ENCODE measurements at places on chromosomes 16 and 17.

DNA sequence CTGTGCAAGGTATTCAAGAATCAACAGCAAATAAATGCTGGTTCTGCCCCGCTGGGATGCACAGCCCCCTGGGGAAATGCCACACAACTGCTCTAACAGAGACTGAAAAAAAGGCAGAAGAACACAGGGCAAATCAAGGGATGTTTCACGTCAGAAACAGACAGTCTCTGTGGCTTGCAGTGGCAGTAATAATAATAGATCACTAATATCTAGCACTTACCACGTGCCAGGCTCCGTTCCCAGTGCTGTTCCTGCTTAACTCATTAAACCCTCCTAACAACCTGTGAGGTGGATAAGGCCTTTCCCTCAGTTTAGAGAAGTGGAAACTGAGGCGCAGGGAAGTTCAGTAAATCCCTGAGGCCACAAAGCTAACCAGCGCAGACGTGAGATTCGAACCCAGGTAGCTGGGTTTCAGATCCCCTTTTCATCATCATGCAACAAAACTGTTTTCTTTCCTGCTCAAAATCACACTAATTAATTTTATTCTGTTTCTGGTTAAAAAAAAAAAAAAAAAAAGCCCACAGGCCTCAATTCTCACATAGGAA is 36.7 kb downstream of the ARHGAP17 start:
- DNase-seq = no peak

DNA sequence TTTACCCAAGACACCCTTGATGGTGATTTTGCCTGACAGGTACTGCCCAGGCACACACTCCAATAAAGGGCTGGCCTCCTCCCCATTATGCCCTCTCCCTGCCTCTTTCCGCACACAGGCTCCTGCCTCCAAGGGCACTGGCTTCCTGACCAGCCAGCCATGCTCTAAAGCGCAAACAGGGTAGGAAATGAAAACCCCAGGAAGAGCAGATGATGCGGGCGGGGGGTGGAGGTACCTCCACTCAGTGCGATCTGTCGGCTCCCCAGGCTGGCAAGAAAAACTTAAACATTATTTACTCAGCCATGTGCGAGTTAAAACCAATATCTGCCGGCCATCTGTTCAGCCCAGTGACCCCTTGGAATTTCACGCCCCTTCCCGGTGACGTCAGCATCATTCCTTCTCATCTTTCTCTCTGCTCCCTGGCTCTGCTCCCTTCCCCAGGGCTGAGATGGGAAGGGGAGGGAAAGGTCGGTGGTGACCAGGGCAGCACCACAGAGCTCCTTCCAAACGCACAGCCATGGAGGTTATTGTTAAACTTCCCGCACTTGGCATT is 262.5 kb downstream of the CBLN1 start:
- DNase-seq = no peak

DNA sequence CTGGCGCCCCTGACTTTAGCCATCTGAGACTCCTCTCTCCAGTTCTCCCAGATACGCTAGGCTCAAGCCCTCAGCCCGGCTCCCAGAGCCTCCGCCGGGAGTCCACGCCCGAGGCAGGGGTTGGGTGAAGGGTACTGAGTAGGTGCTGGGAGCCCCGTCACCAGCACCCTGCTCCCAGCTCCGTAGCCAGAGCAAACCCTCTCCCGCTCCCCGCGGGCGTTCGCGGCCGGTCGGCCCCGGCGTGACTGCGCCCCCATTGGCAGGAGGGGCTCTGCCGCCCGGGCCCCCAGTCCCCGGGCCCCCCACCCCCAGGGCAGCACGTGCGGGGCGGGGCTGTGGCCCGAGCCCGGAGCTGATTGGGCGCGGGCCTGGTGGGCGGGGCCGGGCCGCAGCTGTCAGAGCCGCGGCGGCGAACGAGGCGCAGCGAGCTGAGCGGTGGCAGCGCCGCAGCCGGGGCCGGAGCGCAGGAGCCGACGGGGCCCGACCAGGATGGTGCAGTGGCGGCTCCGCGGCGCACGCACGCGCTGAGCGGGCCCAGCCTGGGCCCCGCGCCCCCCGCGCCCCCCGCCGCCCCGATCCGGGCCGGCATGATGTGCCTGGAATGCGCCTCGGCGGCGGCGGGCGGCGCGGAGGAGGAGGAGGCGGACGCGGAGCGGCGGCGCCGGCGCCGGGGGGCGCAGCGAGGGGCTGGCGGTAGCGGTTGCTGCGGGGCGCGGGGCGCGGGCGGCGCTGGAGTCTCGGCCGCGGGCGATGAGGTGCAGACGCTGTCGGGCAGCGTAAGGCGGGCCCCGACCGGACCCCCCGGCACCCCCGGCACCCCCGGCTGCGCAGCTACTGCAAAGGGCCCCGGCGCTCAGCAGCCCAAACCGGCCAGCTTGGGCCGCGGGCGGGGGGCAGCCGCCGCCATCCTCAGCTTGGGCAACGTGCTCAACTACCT is at the start of gene SPNS2:
SPNS2 (plus strand) TSS at position 421 of the 937 bp plus-strand sequence; CDS start at position 588, 167 bp downstream.
- DNase-seq = no peak

- DNase-seq = no peak
These were observed 54.8 kb downstream of the N4BP1 start for GRCh38 chr16:48555155-48555554.

GRCh38 chr17:28812748-28813377 is 29.7 kb downstream of the FAM222B start:
- DNase-seq = peak; percentile 31

GRCh38 chr16:19595043-19595767 is 39.7 kb downstream of the VPS35L start:
- no peak for DNase-seq

GRCh38 chr17:82890339-82890730 is 50.5 kb upstream of the ZNF750 start:
- DNase-seq = no peak

DNA sequence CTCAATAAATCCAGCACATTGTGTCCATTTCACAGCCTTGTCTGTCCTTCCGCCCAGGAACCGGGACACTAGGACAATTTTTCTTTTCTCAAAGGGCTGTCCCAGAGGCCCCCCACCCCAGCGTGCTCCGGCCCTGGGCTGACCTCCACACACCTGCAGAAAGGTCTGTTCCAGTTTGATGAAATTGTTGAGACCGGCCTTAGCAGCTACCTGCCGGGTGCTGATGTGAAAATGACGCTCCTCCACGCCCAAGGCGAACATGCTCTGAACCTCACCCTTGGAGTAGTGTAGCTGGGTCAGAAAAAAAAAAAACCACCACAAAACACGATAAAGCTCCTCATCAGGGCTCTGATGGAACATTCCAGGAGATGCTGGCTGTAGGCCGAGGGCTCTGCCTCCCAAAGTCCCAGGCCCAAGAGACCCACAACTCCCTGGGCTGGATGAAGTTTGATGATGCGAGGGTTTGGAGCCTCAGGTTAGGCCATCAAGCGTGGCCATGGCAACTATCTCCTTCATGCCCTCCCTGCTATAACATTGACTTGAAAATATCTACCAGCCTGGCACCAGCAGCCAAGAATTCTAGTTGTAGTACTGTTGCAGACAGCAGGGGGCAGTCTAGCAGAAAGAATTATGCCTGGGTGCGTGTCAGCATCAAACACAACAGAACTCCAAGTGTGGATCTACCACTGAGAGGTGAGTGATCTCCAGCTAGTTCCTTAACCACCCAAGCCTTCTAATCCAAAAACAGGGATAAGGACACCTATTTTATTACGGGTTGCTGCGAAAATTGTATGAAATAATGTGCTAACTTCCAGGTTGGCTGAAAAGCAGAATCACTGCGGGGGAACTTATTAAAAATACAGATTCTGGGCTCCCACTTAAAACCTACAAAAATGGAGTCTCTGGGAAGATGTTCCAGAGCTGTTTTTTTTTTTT is 62.1 kb downstream of the RMI2 start:
- DNase-seq = peak; percentile 53

GRCh38 chr16:67040166-67040565 is 11.2 kb downstream of the CBFB start:
- DNase-seq = no peak

DNA sequence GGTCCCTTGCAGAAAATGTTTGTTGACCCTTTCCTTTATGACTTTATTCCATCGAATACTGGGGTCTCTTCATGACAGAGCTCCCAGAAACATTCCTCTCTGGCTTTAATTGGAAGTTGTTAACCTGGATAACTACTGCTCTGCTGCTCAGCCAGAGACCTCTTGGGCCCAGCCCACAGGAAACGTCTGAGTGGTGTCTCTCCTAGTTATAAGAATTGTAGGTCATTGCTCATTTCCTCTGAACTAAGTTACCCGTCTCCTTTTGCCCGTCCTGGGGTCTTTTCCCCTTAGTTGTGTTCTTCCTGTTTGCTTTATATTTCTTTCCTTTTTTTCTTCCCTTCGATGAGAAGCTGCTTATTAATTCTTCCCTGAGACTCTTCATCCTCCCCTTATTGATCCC is 9.0 kb downstream of the MAP2K6 start:
- no peak for DNase-seq

DNA sequence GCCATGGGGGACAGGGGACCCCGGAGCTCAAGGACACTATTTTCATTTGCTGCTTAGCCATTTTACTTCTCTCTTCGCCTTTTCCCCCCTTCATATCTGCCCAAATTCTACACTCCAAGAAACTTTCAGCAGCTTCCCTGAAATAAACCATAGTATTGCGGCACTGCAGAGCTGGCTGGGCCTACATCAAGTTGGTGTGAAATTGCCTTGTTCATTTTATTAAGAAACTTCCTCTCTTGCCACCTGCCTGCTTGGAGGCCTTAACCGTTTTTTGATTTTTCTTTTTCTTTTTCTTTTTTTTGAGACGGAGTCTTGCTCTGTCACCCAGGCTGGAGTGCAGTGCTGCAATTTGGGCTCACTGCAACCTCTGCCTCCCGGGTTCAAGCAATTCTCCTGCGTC is 7.4 kb upstream of the CPNE2 start:
- no peak for DNase-seq

GRCh38 chr17:27513849-27514248 is 57.6 kb downstream of the KSR1 start:
- no peak for DNase-seq

GRCh38 chr16:2937170-2937569 is 25.4 kb downstream of the FLYWCH1 start:
- DNase-seq = no peak

GRCh38 chr16:82643136-82643535 is 16.4 kb downstream of the CDH13 start:
- no peak for DNase-seq

DNA sequence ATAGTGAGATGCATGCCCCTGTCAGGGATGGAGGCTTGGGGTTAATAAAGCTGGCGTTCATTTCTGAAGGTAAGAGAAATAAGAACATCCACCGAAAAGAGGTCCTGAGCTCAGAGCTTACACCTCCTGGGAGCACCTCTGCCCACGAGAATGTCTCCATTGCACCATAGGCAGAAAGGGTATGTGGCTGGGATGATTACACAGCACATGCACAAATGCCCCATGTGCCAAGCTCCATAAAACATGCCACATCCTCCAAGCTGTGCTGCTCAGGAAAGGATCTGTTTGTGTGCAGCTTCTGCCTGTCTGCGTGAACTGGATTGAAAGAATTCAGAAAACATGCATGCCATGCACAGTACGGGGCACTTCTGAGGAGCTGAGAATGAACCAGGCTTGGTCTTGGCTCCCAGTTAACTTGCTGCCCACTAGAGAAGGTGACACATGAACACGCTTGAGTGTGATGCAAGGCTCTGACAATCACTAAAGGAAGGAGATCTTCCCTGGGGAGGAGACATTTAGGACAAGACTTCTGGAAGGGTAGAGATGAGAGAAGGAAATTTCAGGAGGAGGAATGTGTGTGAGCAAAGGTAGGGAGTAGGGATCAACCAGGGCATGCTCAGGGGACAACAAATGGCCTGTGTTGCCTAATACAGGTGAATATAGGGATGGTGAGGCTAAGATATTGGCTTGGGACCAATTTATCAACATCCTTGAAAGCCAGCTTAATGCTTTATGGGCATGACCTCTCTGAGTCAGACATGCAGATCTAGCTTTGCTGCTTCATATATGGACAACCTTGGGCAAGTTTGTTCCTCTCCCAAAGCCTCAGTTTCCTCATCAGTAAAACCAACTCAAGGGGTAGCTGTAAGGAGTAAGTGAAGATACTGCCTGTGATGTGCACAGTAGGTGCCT is 32.0 kb upstream of the SMPD3 start:
- no peak for DNase-seq

- no peak for DNase-seq
These were observed 9.7 kb upstream of the ZFP1 start for GRCh38 chr16:75138636-75139035.

Data from smooth muscle cell of the brain vasculature (primary cell).